ENCODE measurements at places on chromosomes 2 and 18. TPM values are rescaled to one million over a fixed set of nuclear protein-coding genes. Genes with fewer than 3 reads are reported as not detected.

Gene IL1R2
- 0.85 TPM for total RNA-seq

Gene DSG2
- total RNA-seq, result 0.07 TPM

Gene GPATCH11
- 20.2 TPM for total RNA-seq

DNA sequence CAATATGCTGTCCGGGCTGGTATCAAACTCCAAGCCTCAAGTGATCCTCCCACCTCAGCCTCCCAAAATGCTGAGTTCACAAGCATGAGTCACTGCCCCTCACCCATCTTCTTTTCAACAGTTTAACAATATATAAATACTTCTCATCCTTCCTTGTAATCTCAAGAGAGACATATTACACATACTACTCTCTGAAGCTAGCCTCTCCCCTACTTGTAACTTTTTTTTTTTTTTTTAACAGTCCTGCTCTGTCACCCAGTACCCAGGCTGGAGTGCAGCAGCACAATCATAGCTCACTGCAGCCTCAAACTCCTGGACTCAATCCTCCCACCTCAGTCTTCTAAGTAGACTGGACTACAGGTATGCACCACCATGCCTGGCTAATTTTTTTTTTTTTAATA lies 5.7 kb downstream of the GFPT1 start:
- H3K36me3 ChIP-seq, result no peaks in the 10 kb centered on the region
- H3K27me3 ChIP-seq, result no peaks in the 10 kb centered on the region
- no peak overlapping the region for H3K27ac ChIP-seq
- H3K4me3 ChIP-seq, result no peak overlapping the region

GRCh38 chr2:44578471-44579093 lies 216.8 kb downstream of the CAMKMT start:
- no peaks in the 10 kb centered on the region for H3K4me1 ChIP-seq
- no peak for DNase-seq
- H3K4me3 ChIP-seq, result no peak overlapping the region
- no peaks in the 10 kb centered on the region for H3K36me3 ChIP-seq
- H3K27me3 ChIP-seq, result no peaks in the 10 kb centered on the region

- no peaks in the 10 kb centered on the region for H3K27me3 ChIP-seq
- H3K36me3 ChIP-seq, result no peaks in the 10 kb centered on the region
- H3K27ac ChIP-seq, result no peak overlapping the region
- H3K4me1 ChIP-seq, result no peaks in the 10 kb centered on the region
- no peak for DNase-seq
Measured at GRCh38 chr2:215652388-215652787, 216.5 kb upstream of the FN1 start.

DNA sequence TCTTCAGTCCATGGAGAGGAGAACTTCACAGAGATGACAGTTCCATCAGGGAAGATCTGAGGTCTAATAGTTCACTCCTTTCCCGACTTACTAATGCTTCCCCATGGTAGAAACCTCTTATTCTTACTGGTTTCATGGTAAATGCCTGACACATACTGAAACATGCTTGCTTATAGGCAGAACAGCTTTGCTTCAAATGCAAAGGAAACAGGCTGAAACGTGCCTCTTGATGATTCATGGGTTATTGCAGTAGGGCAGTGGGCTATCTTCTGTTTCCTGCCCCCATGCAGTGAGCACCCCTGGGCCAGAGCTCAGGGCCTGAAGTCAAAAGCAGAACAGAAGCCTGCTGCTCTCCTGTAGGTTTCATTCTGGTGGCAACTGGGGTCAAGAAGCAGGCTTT lies 223.5 kb downstream of the RDH14 start:
- H3K27me3 ChIP-seq, result no peaks in the 10 kb centered on the region
- H3K4me1 ChIP-seq, result no peaks in the 10 kb centered on the region
- H3K36me3 ChIP-seq, result no peaks in the 10 kb centered on the region
- H3K27ac ChIP-seq, result no peak overlapping the region
- H3K4me3 ChIP-seq, result no peak overlapping the region

DNA sequence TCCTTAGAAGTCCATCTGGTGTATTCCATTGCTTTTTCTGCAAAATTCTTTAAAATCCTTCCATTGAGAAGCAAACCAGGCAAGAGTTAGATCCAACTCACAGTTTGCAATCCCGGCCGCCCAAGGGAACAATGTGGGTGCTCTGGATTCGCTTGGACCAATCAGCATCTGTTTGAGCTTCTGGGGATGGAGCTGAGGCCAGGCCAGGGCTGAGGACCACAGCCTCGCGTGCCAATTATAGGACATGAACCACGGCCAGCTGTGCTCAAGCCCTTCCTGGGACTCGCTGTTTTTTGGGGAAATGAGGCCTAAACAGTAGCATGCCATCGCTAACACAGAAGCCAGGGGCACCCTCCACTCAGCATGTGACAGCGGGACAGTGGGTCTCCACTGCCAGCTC lies 270.8 kb downstream of the HDAC4 start:
- H3K36me3 ChIP-seq, result peaks cover 26% of the 10 kb centered on the region
- no peak for DNase-seq
- H3K4me1 ChIP-seq, result no peaks in the 10 kb centered on the region
- H3K4me3 ChIP-seq, result no peak overlapping the region

Gene ABCG8
- not detected for total RNA-seq

DNA sequence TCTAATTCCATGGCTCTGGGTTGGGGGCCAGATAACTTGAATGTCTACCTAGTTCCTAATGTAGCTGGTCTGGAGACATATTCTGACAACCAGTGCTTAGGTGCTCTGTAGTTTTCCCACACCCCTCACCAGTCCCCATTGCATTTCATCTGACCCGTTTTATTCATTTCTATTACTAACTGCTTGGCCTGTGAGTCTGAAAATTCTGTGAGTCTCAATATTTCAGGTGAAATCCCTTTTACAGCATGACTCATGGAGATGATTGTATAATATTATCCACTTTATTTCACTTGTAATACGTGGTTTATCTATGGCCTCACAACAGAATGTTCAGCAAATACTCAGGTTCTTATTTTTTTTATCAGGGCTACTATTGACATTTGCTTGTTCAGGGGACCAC lies 103.7 kb upstream of the UGP2 start:
- no peaks in the 10 kb centered on the region for H3K27me3 ChIP-seq
- H3K27ac ChIP-seq, result no peak overlapping the region
- H3K4me1 ChIP-seq, result no peaks in the 10 kb centered on the region
- H3K36me3 ChIP-seq, result no peaks in the 10 kb centered on the region
- no peak for DNase-seq
- H3K4me3 ChIP-seq, result no peak overlapping the region

- DNase-seq, result no peak
- no peaks in the 10 kb centered on the region for H3K27me3 ChIP-seq
- peaks cover 10% of the 10 kb centered on the region for H3K36me3 ChIP-seq
- no peak overlapping the region for H3K4me3 ChIP-seq
- no peaks in the 10 kb centered on the region for H3K4me1 ChIP-seq
- H3K27ac ChIP-seq, result no peak overlapping the region
Measured at GRCh38 chr2:99444222-99444621, 45.6 kb downstream of the REV1 start.

DNA sequence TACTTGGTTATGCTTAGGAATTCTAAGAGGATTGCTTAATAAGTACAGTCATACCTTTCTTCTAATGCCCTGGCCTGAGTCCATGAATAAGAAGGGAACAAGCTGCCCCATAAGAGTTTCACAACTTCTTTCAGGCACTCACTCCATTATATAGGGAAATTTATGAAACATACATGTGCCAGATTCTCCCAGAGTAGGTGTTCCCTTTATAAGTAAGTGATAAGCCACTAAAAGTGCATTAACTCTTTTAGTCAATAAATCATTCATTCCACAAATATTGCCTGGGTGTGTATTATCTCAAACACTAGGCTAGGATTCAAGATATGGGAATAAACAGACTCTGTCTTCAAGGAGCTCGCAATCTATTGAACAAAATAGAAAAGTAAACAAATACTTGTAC lies 84.5 kb upstream of the RBBP8 start:
- DNase-seq, result no peak
- H3K4me3 ChIP-seq, result no peak overlapping the region
- H3K36me3 ChIP-seq, result no peaks in the 10 kb centered on the region
- no peak overlapping the region for H3K27ac ChIP-seq
- no peaks in the 10 kb centered on the region for H3K27me3 ChIP-seq

Gene KCNG2
- total RNA-seq, result not detected

DNA sequence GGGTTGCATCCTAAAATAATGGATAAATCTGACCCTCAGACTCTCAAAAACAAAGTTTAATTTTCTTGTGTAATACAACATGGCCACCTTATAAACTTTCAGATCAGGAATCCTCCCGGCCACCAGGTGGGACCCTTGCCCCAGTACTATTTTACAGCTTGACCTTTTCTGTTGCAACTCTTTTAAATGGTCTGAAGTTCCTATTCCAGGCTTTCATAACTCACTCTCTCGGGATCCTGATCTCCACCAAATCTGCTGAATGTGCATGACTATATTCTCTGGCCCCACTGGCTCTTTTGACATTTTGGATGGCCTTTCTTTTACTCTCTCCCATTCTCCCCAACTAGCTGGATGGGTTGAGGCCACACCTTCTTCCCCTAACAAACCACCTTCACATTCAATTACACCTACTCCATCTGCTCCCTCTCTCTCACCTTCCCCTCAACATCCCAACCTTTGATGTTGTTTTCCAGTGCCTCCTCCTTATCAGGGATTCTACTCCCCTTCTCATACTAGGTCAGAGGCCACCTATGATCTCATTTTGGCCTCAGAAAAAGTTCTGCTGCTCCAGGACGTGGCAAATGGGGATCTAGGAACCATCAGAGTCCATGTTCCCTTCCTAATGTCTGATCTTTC lies 70.8 kb downstream of the SESTD1 start:
- H3K27ac ChIP-seq, result no peak overlapping the region
- no peak overlapping the region for H3K4me3 ChIP-seq
- no peaks in the 10 kb centered on the region for H3K4me1 ChIP-seq
- no peak for DNase-seq

DNA sequence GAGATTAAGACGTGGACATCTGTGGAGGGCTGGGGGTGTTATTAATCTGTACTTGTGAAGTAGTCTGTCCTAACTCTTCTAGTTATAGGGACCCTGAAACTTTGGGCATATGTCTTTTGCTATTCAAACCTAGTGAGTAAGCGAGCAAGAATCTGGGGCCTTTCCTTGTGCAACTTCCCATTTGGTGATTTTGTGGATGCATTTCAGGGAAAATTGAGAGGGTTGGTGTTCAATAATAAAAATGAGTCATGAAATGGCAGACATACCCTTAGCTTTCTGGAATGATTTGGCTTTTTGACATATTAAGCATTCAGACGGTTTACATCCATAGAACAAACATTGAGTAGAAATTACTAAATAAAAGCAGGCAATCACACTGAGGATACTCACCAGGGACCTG lies 17.0 kb downstream of the COL4A4 start:
- H3K4me3 ChIP-seq, result no peak overlapping the region
- DNase-seq, result no peak
- no peaks in the 10 kb centered on the region for H3K36me3 ChIP-seq
- no peak overlapping the region for H3K27ac ChIP-seq
- no peaks in the 10 kb centered on the region for H3K4me1 ChIP-seq

DNA sequence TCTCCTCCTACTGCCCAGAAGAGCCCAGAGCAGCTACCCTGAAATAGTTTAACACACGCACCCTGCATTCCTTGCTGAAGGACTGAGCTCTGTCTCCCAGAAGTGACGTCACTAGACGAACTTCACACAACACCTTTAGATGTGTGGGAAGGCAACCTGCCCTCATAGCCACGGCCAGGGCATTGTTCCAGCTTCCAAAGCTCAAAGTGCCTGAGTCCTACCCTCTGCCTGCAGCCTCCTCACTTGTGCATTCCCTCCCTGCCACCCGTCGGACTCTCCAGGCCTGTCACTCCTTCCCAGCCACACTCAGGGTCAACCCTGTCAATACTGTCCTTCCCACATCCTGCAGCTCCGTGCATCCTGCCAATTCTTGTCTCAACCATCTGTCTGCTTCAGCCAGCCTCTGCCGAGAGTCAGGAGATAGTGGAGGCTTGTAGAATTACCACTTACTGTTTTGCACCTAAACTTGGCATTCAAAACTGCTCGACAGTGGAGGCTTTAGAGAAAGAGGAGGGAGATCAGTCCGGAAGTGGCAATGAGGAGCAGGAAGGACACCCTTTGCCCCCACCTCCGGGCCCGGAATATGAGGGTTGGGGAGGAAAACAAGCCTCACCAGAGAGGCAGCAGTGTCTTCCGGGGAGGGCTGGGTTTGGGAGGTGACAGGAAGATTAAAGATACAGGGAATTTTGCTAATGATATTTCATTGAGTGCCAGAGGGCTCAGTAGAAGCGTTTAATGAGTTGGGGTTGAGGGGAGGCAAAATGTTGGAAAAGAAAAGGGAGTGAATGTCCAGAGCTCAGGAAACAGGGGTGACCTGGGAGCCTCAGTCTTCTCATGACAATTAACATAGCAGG lies 72.3 kb upstream of the ATG16L1 start:
- H3K4me1 ChIP-seq, result no peaks in the 10 kb centered on the region
- no peaks in the 10 kb centered on the region for H3K27me3 ChIP-seq
- H3K4me3 ChIP-seq, result no peak overlapping the region
- no peak for DNase-seq

- DNase-seq, result peak; percentile 22
- no peak overlapping the region for H3K27ac ChIP-seq
- no peaks in the 10 kb centered on the region for H3K4me1 ChIP-seq
- H3K27me3 ChIP-seq, result no peaks in the 10 kb centered on the region
- H3K4me3 ChIP-seq, result no peak overlapping the region
- H3K36me3 ChIP-seq, result no peaks in the 10 kb centered on the region
Measured at GRCh38 chr18:31555971-31556747, 35.5 kb upstream of the TTR start.

Gene DNAH6
- total RNA-seq, result 0.51 TPM

DNA sequence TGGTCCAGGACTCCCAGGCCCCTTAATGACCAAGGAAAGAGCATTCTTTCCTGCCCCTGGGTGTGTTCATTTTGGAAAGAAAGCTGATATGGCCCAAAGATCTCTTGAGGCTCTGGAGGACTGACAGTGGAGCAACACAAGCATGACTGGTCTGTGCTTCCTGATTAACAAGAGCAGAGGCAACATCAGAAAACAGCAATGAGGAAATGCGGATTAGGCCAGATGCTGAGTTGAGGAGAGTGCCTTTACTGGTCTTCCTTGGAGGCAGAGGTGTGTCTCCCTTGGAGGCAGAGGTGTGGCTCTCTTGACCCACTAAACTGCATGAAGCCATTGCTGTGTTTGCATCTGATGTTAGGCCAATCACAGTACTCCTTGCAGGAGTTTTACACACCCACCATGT lies 19.9 kb downstream of the IL36B start:
- no peaks in the 10 kb centered on the region for H3K4me1 ChIP-seq
- DNase-seq, result no peak
- H3K27me3 ChIP-seq, result no peaks in the 10 kb centered on the region

GRCh38 chr18:66833646-66834045 lies 229.8 kb upstream of the CDH19 start:
- no peak for DNase-seq
- no peaks in the 10 kb centered on the region for H3K36me3 ChIP-seq
- H3K4me3 ChIP-seq, result no peak overlapping the region

GRCh38 chr2:134681201-134681600 lies 37.6 kb downstream of the TMEM163 start:
- no peak overlapping the region for H3K4me3 ChIP-seq
- H3K27ac ChIP-seq, result no peak overlapping the region
- no peaks in the 10 kb centered on the region for H3K27me3 ChIP-seq
- no peak for DNase-seq
